ENCODE measurements at places on chromosomes 4 and X. TPM values are rescaled to one million over a fixed set of nuclear protein-coding genes. Genes with fewer than 3 reads are reported as not detected.
A peak's percentile ranks its signal among the peaks of the same experiment; 100 is the strongest.

- DNase-seq = peak; percentile 37
Observed at GRCh38 chr4:183360161-183360919, 38.1 kb upstream of the CLDN24 start.

GRCh38 chrX:110786486-110786885 is 9.1 kb downstream of the CHRDL1 start:
- DNase-seq = no peak

DNA sequence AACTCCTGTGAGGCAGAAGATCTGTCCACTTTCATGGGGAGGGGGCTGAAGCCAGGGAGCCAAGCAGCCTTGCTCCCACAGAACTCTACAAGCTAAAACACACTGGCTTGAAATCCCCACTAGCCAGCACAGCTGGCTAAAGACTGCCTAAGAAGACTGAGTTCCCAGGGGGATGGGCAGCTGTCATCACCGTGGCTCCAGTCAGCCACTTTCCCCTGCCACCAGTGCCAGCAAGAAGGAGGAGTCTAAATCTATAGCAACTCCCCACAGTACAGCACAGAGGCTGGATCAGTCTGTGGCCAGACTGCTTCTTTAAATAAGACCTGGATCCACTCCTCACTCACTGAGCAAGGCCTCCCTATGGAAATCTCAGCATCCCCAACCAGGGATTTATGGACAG is 308.6 kb downstream of the FAM47B start:
- no peak for DNase-seq

DNA sequence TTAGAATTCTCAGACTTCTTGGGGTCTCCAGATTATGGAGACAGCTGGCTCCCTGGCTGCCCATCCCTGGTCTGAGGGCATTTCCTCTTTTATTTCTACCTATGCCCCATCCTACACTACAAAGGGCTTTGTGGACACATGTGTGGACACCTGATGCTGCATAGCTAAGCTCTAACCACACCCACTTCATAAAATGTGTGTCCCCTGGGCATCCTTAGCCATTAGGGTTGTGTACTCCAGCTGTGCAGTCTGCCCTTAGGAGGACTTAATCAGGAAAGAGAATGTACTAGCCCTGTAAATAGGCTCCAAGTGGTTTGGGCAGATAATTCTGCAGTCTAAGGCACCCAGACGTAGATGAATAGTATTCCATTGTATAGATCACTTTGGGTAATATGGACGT is 47.0 kb downstream of the COQ2 start:
- no peak for DNase-seq

GRCh38 chr4:122758033-122758432 is 25.5 kb downstream of the BBS12 start:
- peak; percentile 66 for DNase-seq

DNA sequence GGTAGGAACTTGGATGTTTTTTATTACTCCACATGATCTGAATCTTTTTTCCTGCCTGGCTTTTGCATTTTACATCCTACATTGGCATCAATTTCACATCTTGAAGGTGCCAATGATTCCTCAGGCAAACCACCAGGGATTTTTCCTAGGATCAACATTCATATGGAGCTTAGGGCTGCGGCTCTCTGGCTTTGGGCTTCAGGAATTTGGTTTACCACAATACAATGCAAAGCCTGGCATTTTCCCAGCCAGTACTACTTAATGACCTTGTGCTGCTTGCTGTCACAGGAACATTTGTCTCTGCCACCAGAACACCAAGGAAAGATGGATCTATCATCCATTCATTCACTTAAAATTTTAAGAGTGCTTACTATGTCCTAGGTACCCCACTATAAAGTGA is 180.7 kb downstream of the PDGFC start:
- DNase-seq = no peak

DNA sequence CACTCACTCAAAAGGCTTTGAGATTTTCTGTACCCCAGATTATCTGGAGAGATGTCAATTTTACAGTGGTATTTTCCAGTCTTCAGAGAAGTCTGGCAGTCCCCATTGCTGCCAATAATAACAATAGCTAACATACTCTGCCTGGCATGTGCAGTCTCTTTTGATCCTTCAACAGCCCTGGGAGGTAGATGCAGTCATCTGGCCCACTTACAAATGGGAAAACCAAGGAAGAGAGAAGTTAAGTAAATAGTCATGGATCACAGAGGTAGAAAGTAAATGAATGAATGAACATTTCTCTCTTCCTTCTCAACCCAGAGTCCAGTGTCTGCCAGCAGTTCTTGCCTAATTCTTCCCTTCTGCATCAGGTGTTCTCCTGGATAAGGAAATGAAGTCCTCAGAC is 113.0 kb upstream of the EDNRA start:
- no peak for DNase-seq

- no peak for DNase-seq
Observed at GRCh38 chr4:188417181-188417580, 277.9 kb downstream of the TRIML1 start.

GRCh38 chr4:62262676-62263075 is 1062.5 kb downstream of the ADGRL3 start:
- DNase-seq = no peak

DNA sequence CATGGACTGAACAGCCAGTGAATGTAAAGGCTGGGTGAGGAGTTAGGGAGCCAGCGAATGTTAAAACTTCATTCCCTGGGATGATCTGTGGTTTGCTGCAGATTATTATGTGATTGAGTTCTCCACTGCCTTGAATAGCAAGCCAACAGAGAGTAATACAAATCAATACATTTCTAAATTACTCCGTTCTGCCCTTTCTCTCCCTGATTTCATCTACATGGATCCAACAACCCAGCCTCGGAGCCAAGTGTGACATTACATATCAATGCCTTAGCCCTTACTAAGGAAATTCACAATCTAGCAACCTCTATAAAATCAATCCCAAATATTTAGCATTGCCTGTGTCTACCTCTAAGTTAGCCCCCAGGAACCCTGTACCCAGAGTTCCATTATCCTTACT is 11.0 kb downstream of the HSD17B13 start:
- no peak for DNase-seq

DNA sequence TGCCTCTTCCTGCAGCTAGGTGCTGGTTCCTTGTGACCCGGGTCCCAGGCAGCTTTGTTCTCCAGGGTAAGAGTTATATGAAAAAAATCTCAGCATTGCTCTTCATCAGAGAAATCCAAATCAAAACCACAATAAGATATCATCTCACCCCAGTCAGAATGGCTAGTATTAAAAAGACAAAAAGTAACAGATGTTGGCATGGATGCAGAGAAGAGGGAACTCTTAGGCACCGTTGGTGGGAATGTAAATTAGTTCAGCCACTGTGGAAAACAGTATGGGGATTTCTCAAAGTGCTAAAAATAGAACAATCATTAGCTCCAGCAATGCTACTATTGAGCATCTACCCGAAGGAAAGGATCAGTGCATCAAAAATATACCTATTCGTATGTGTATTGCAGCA is 61.5 kb downstream of the SORCS2 start:
- no peak for DNase-seq

DNA sequence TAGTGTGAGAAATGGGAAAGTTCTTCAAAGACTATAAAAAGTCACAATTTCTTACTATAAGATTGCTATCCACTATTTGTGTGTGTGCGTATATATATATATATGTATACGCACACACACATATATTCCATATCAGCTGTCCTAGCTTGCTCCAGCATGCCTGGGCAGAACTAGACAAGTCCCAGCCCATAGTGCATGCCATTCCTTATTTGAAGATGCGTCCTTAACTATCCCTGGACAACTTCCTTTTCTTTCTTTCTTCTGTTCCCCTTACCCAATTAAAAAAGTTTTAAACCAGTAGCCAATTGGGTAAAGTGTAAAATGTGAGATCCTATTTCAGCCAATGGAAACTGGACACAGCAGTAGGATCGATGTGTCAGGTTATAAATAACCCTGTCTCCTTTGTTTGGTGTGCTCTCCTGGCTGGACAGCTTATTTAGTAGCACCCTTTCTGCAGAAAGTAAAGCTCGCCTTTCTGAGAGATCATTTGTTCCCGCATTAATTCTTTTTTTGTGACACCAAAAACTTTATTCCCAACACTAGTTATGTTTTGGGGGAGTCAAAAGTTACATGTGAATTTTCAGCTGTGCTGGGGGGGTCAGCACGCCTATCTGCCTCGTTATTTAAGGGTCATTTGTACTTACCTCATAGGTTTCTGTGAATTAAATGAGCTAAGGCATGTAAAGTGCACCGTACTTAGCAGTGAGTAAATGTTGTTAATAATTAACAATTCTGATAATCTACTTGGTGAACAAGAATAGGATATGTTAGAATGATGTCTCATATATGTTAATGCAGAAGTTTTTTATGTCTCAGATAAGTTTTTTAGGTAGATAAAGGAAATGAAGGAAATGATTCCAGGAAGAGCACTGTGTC is 40.9 kb downstream of the KDM6A start:
- DNase-seq = no peak

DNA sequence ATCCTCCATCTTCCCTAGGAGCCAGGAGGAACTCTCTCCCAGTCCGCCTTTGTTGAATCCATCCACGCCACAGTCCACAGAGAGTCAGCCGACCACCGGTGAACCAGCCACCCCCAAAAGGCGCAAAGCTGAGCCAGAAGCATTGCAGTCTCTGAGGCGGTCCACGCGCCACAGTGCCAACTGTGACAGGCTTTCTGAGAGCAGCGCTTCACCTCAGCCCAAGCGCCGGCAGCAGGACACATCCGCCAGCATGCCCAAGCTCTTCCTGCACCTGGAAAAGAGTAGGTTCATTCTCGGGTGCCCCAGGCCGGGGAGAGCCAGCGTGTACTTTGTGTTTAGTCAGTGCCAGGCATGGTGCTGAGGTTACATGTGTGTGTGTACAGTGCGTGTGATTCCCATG is 7.4 kb downstream of the MSL3 start:
- no peak for DNase-seq

DNA sequence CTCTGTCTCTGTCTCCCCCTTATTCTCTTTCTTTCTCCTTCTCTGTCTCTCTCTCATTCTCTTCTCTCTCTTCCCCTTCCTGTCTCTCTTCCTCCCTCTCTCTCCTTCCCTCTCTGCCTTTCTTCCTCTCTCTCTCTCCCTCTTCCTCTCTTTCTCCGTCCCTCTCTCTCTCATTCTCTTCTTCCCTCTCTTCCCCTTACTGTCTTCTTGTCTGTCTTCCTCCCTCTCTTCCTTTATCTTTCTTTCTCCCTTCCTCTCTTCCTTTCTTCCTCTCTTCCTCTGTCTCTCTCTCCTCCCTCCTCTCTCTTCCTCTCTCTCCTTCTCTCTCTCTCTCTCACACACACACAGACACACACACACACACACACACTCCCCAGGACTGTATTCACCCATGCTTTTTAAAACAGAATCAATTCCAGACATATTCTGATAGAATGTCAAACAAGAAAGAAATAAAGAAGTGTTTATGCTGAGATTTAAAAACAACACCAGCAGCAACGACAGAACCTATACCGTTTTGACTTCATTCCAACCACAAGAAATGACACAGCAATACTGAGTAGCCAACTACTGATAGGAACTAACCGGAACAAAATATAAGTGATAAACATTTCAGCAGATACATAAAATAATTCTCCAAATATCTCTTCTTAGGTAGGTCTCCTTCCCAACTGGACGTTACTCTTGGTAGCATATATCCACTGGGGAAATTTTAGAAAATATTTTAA is 296.7 kb downstream of the ASMT start:
- no peak for DNase-seq

DNA sequence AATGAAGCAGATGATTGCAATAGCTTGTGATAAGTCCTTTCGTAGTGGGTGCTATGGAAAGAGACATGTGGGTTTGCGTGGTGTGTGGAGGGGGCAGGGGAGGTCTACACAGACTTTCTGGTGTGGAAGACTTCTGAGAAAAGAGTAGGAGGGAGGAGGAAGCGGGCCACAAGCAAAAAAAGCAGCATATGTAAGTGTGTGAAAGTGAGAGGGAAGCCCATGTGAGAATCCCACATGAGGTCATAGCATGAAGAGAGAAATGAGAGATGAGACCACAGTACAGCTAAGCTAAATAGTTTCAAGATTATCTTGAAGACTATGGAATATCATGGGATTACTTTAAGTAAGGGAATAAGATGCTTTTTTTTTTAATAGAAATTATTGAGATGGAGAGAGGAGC is 2039.9 kb upstream of the TENM3 start:
- DNase-seq = no peak

GRCh38 chr4:62640296-62640695 is 1440.2 kb downstream of the ADGRL3 start:
- DNase-seq = no peak

DNA sequence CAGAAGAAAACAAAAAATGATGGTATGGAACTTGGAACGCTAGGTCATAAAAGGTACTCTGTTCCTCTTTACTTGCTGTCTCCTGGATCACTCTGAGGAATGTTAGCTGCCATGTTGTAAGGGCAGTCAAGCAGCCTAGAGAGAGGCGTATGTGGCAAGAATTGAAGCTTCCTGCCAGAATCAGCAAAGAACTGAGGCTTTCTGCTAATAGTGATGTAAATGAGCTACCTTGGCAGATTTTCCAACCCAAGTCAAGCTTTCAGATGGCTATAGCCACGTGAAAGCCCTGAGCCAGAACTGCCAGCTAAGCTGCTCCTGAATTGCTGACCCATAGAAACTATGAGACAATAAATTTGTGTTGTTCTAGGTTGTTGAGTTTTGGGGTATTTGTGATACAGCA is 38.7 kb downstream of the AASDH start:
- DNase-seq = no peak

DNA sequence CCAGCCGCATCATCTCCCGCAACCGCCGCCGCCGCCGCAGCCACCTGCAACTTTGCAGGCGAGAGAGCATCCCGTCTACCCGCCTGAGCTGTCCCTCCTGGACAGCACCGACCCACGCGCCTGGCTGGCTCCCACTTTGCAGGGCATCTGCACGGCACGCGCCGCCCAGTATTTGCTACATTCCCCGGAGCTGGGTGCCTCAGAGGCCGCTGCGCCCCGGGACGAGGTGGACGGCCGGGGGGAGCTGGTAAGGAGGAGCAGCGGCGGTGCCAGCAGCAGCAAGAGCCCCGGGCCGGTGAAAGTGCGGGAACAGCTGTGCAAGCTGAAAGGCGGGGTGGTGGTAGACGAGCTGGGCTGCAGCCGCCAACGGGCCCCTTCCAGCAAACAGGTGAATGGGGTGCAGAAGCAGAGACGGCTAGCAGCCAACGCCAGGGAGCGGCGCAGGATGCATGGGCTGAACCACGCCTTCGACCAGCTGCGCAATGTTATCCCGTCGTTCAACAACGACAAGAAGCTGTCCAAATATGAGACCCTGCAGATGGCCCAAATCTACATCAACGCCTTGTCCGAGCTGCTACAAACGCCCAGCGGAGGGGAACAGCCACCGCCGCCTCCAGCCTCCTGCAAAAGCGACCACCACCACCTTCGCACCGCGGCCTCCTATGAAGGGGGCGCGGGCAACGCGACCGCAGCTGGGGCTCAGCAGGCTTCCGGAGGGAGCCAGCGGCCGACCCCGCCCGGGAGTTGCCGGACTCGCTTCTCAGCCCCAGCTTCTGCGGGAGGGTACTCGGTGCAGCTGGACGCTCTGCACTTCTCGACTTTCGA is 654 bp downstream of the ATOH1 start:
- DNase-seq = no peak

- DNase-seq = no peak
Observed at GRCh38 chr4:176453079-176453478, 133.3 kb downstream of the SPCS3 start.

NIPAL1 gene
- 0.47 TPM for total RNA-seq

CXCL13 gene
- not detected for total RNA-seq

H2BW2 gene
- not detected for total RNA-seq

ADH7 gene
- total RNA-seq = not detected

Data from dermis blood vessel endothelial cell (primary cell).